ENCODE measurements at places on chromosomes 4 and X. TPM values are rescaled to one million over a fixed set of nuclear protein-coding genes. Genes with fewer than 3 reads are reported as not detected.

DNA sequence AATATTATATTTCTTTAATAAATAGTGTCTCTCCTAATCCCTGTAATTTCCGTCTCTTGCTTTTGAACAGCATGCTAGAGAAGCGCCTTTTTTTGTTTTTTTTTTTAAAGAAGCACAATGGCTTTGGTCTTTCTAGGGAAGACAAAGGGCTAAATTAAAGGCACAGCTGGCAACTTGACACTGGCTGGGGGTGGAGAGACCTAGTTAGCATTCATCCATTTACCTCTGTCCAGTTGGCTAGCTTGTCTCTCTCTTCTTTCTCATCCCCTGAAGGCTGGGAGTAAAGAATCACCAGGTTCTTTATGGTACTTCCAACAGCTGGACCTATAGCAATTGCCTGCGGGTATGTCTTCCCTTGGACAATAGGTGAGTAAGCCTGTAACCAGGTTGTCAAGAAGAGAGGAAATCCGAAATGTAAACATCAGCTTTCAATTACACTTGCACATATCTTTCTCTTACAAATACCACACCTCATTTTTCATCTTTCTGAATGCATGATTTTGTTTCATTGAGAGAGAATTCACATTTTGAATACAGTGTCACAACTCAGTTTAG lies 178.4 kb upstream of the GPR101 start:
- no peak for DNase-seq

- no peak for DNase-seq
These were observed 26.7 kb upstream of the SLC2A9 start for GRCh38 chr4:10047967-10048366.

GRCh38 chr4:149838036-149838435 lies 22.4 kb upstream of the IQCM start:
- DNase-seq = no peak

GRCh38 chrX:16060252-16060651 lies 63.1 kb upstream of the GRPR start:
- no peak for DNase-seq

DNA sequence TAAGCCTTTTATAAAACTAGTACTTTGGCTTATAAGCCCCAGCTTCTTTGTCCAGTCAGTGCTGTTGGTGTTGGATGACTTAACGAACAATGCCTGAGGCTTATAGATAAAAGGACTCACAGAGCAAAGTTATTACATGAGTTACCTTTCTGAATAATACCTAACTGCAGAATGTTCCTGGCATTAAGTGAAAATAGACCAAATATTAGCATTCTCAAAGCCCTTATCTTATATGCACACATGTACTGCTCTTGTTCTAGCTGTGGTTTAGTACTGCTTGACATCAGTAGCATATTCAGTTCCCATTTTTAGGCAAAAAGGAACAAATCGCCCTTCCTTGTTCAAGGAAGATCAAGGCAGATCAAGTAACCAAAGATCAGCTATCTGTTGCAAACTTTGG lies 131.6 kb downstream of the ZNF330 start:
- no peak for DNase-seq

GRCh38 chr4:101258883-101259282 lies 88.4 kb downstream of the PPP3CA start:
- no peak for DNase-seq

- no peak for DNase-seq
These were observed 40.0 kb downstream of the ARSD start for GRCh38 chrX:2889045-2889605.

- DNase-seq = no peak
These were observed 97.2 kb downstream of the CEP44 start for GRCh38 chr4:174380699-174381439.

DNA sequence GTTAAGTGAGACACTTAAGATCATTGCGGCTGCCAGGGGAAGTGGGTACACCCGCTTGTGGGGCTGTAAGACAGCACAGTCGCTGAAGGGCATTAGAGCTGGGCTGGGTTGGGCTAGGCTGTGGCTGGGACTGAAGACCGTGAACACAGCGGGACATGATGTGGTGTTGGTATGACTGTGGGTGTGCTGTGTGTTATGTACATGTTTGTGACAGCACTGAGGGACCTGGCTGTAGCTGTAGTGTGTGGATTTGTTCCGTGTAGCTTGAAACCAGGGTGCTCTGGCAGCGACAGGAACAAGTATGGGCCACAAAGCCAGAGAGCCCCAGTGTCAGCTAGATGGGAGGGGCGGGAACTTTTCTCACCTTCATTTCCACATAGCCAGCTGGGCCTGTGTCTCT lies 82.1 kb downstream of the NHSL2 start:
- no peak for DNase-seq

GRCh38 chrX:67607466-67607865 lies 63.6 kb downstream of the AR start:
- no peak for DNase-seq

GRCh38 chrX:85221361-85221760 lies 22.2 kb downstream of the SATL1 start:
- no peak for DNase-seq

DNA sequence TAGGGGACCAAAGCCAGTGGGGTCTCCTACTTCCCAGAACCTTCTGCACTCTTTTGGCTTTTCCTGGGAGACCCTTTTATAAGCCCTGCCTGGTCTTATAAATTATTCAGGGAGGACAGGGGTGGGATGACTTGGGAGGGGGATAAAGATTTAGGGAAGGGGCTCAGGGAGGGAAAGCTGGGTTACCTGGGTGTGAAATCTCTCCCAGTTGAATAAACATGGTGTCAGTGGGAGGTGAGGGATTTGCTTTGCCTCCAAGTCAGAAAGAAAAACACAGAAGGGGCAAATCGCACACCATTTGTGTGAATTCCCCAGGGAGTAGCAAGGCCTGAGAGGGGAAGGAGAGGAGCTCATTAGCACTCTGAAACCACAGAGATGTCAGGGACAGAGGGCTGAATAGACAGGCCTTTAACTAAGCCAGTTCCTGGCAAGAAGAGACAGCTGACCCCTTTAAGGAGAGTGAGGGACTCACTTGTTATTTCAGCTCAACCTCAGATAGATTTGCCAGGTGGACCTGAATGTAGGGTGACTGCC lies at the start of gene RIPPLY1:
Gene RIPPLY1 (minus strand): TSS at position 51 of the 534 bp plus-strand sequence. CDS start 54 bp downstream, outside the sequence.
- DNase-seq = no peak

The RCHY1 gene
- 50.5 TPM for total RNA-seq

The DNASE1L1 gene
- total RNA-seq = 58.7 TPM

The C4orf51 gene
- total RNA-seq = not detected
